BE2C (cell line): ENCODE measurements at places on chromosomes 16 and 17.
A peak's percentile ranks its signal among the peaks of the same experiment; 100 is the strongest.

- DNase-seq: no peak
Observed at GRCh38 chr17:45345554-45346215, 28.9 kb upstream of the MAP3K14 start.

DNA sequence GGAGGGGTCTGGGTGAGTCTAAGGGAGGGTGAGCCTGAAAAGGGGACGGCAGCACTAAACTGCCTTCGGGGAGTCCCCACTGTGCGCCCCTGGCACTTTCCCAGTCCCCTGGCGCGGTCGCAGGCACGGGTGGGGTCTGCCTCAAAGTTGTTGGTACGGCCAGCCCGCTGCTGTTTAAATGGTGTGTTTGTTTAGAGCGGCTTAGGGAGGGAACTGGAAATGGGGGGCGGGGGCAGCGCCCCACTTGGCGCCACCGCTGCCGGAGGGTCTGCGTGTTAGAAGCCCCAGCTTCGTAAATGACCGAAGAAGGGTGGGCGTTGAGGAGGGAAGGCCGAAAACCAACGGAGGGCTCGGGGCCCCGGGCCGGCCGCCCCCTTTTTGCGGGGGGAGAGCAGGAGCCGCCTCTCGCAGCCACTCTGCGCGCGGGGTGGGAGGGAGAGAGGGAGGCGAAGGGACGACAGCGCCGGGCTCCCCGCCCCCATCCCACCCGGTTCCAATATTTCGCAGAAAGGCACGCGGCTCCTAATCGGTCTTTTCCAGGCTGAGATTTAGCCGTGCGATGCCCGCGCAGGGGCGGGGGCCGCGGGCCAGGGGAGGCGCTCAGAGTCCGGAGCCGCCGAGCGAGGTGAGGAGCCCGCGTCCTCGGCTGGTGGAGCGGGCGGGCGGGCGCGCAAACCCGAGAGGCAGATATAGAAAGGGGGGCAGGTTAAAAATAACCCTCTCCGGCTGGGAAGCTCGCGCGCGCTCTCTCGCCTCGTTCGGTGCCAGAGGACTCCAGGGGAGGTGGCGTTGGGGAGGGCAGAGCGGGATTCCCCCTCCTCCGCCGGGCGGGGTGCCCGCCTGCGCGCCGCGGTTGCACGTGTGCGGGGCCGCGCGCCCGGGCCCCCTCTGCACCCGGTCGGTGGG, 54.9 kb downstream of the SREBF1 start:
- peak; percentile 48 for DNase-seq

DNA sequence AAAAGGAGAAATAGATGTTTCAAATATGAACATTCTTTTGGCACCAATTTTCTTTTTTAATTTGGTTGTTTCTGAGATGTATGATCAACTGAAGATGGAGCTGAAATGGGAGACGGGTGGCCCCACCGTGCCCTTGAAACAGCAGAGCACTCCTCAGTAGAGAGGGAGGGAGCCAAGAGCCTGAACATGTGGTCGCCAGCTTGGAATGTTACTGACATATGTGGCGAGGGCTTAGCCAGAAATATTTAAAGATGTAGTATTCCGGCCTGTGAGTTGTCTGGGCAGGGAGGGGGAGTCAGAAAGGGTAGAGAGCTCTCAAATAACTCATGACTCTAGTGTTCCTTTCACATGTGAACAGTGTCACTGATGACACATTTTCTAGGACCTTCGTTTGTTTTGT, 13.3 kb upstream of the MRC2 start:
- DNase-seq: no peak

- no peak for DNase-seq
Observed at GRCh38 chr17:79601604-79602424, 9.0 kb downstream of the RBFOX3 start.

DNA sequence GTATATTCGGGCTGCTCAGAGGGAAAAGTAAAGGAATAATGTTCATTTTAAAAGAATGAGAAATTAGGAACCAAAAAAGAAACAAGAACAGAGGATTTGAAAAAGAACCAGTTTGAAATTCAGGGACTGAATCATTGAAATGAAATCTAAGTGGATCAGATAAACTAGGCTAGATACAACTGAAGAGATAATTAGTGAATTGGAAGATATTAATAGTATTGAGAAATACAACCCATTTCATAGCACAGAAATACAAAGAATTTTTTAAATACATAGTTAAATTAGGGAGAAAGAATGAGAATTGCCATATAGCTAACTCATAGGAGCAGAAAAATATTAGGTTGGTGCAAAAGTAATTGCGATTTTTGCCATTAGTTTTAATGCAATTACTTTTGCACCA, 117.3 kb upstream of the NOL11 start:
- no peak for DNase-seq

- no peak for DNase-seq
Observed at GRCh38 chr16:28180655-28181460, 30.9 kb downstream of the XPO6 start.

DNA sequence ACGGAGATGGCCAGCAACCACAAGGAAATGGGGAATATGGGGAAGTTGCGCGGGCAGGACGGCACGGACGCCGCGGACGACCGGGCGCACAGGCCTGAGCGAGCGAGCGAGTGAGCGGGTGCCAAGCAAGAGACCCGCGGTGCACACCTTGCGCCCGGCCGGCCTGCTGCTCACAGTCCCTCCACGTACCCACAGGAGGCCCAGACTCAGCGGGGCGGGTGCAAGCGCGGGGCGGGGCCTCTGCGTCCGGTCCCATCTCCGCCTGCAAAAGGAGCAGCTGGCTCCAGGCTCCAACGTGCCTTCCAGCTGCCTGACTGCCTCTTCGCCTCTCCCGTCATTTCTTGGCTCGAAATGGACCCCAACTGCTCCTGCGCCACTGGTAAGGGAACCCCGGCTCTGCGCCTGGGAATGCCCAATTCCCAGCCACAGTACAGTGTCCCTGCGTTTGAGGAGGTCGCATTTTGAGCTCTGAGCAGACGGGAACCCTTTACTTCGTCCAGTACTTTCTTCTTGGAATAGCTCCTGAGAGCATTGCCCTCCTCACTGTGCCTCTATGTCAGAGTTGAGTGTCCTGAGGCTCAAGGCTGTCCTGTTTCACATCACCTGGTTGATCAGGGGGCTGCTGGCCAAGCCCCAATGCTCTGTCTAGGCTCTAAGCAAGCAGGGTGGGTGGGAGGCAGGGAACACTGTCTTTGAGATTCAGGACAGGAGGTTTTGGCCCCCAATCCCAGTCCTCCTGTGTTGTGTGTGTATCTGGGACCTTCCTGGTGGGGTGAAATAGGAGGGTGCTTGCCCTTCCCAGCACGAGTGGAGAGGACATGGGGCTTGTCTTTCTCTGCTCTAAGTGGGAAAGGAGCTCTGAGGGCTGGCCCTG, 8.1 kb upstream of the MT1E start:
- DNase-seq: no peak

DNA sequence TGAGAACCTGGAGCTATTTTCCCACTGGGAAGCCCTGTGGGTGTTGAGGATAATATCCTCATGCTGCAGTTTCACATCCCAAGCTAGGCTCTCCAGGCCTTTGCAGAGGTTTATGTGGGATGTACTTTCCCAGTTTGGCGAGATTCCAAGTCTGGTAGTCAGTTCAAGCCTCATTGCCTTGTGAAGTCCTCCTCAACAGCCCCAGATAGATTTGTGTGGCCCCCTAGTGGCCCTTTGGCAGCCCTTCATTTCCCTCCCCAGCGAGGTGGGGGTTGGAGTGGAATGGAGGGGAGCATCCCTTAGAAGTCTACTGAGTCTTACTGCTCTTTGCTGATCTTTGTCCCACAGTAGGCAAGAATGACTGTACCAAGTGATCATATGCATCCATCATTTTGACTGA, 137.9 kb downstream of the CDH11 start:
- peak; percentile 79 for DNase-seq

DNA sequence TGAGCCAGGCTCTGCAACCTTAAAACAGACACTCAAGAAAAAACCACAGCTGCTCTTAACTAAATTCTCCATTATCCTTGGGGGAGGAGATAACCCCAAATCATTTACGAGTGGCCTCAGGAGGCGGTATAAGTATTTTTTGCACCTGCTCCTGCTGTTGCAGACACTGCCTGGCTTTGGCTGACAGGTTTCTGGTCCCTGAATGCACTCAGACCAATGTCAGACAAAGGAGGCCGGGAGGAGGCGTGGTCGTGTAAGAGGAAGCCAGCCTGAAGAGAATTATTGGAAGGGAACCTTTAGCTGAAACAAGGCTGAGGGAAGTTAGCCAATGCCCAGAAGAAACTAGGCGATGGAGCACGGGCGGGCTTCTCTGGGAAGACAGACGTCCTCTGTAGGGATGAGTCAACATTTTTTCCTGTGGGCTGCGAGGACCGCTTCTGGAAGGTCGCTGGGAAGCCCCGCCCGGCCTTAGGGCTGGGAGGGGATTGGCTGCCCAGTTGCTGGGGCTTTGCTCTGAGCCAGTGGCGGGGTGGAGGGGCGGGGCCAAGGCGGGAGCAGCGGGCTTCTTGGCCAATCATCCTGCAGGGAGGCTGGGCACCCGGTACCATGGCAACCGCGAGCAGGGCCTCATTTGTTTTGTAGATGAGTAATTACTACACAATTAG, 82.3 kb downstream of the CCDC182 start:
- peak; percentile 100 for DNase-seq

DNA sequence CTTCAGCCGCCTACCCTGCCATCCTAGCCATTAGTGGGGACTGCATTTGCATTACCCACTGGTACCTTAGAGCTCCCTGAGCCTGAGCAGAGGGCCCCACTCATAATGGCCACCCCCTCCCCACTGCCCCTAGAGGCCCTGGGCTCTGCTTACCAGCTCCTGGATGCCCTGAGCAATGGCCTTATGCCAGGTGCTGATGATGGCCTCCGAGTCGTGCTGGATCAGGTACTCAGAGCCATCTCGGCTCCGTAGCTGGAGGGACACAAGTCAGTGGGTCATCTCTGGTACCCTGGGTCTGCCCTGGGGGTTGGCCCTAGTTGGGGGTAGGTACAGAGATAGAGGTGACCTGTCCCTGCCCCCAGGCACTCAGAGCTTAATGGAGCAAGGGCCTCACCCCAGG, 34.9 kb downstream of the ARHGAP27 start:
- no peak for DNase-seq

- DNase-seq: no peak
Observed at GRCh38 chr17:4691686-4692085, 12.3 kb downstream of the PELP1 start.

GRCh38 chr17:3963237-3964201, 718 bp downstream of the ATP2A3 start:
- DNase-seq: no peak

GRCh38 chr17:82014432-82014831, 8.2 kb downstream of the CENPX start:
- no peak for DNase-seq

- DNase-seq: no peak
Observed at GRCh38 chr17:47785538-47786123, 36.0 kb downstream of the OSBPL7 start.

GRCh38 chr17:82051776-82052637, at the start of the genes GPS1 and RFNG:
Gene GPS1 (plus strand): TSS chr17:82051898. CDS start chr17:82051932, 34 bp downstream.
Gene RFNG (minus strand): TSS chr17:82051811. CDS start chr17:82051766, 45 bp downstream.
- peak; percentile 84 for DNase-seq

GRCh38 chr16:7090628-7091115, 242.0 kb upstream of the RBFOX1 start:
- DNase-seq: no peak
